ENCODE measurements at places on chromosomes 12 and 14.

GRCh38 chr12:89243771-89244170 lies 108.5 kb downstream of the DUSP6 start:
- no peak for DNase-seq

DNA sequence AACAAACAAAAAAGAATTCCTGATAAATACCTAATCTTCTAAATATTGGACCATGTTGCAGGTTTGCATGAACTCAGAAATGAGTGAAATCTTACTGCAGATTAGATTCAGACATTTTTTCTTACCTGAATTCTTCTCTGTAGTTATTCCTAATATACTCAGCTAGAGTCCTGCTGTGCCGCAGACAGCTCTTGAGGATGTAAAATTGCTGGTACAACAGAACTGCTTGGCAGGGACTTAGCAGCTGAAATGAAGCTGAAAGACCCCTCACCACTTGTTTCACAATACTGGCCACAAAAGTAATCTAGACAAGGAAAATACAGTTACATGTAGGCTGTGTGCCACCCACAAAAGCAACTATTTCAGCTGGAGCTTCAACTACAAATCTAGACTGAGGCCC lies 48.3 kb upstream of the KICS2 start:
- no peak for DNase-seq

GRCh38 chr12:14612898-14613445 lies 45.3 kb upstream of the PLBD1 start:
- no peak for DNase-seq

DNA sequence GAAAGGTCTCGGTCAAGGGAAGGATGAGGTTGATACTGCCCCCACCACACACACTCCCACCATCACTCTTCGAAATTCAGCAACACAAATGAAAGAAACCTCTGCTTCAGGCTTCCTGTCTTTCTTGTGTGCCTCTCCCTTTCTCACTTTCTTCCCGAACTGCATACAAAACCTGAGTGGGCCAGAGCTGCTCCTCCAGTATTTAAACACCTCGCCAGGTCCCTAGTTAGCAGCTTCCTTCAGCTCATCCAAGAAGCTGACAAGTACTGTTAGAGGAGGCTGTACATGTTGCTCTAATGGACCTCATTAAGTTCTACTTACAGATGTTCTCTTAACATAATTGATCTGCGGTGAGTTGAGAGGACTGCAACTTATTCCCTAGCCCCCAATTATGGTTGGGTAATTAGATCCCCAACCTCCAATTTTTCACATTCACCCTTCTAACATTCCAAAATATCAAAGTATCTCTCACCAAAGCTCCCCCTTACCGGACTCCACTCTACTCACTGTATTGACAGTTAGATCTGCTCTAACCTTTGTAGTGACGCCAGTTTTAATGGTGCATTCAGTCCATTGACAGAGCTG lies 4.1 kb upstream of the LMO3 start:
- DNase-seq = no peak

DNA sequence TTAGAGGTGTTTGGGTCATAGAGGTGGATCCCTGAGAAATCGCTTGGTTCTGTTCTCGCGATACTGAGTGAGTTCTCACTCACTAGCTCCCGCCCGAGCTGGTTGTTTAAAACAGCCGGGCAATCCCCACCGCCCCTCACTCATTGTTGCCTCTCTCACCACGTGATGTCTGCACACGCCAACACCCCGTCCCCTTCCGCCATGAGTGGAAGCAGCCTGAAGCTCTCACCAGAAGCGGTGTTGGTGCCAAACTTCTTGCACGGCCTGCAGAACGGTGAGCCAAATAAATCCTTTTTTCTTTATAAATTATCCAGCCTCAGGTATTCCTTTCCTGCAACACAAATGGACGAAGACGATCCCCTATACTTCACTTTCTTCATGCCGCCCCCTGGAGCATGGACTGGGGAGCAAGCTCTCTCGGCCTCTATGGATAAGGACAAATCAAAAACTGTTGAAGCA lies 45.4 kb upstream of the CCND2 start:
- DNase-seq = no peak

DNA sequence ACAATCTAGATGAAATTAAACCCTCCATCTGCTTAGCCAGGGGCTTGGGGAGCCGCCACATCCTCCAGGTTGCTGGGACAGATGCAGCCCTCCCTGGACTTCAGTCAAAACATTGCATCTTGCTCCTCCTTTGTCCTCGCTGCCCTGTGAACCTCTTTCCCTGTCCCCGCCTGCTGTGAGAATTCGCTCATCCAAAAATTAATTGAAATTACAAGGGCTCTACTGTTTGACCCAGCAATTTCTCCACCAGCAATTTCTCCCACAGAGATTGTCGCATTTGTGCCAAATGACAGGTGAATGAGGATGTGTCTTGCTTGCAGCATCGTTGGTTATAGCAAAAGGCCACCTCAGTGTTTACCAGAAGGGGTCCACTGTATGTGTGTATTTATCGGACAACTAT lies 5.0 kb upstream of the POP5 start:
- no peak for DNase-seq

DNA sequence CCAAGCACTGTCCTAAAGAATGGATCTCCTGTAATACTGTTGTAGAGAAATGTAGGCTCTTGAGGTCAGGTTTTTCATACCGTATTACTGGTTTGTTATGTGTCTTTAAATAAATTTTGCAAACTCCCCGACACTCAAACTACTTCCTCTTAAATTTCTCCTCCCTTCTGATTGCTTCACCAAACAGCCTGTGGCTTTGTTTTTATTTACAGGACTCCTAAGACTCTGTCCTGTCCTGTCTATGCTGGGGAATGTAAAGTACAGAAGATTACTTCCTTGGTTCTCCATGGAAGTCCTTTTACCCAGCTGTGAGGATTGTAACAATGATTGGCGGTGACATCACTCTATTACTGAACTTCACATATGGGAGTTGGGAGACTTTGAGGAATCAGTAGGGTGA lies 873.5 kb downstream of the DIO2 start:
- DNase-seq = no peak

DNA sequence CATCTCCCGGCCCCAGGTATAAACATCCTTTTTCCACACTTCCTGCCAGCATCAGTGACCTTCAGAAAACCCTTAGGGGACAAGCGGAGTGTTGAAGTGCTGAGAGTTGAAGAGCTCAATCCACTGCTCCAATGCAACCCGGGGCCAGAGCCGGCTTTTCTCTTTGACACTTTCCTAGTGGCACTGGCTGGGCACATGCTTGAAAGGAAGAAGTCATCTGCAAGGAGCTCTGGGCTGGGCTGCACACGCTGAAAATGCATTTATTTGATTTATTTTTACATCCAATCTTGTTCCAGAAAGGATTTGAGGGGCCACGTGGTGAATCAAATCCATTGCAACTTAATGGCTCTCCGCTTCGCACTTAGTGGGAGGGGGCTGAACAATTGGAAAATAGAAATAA lies 229.0 kb upstream of the DIO3 start:
- no peak for DNase-seq

DNA sequence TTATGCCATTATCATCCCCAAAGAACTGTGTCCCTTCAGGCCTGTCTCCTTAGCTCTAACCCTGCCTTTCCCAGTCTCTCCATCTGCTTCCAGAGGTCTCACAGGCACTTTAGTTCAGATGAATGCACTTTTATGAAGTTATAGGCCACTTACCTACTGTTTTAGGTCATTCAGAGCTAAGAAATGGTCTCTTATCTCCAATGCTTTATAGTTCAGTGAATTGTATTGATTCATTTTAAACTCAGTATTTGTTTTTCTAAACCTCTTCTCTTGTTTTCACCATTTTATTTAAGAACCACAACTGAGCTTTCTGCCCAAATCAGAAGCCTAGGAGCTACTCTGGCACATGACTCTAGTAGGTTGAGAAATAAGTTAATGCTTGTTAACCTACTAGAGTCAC lies 197.5 kb upstream of the ATP2B1 start:
- DNase-seq = no peak

DNA sequence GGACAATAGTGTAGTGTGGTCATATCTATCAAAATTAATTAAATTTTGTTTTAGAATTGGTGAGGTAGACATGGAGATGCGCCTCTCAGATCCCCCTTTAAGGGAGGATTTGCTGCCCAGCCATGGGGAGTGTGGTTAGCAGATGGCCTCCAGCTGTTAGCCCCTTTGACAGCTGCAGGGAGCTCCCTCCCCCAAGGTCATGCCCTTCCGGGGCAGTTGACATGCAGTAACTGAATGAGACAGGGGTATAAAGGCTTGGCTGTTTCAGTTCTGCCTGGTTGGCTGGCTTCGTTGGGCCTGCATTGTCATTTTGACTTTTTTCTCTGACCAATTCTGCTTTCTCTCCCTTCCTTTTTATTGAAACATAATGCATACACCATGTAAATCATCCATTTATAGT lies 291.5 kb upstream of the SRRM4 start:
- DNase-seq = no peak

GRCh38 chr12:115672086-115672485 lies 605.4 kb downstream of the MED13L start:
- no peak for DNase-seq
